NCI-H446 treated with DMSO at 0.1 percent for 48 hours (cell line): ENCODE measurements at places on chromosomes 4 and X.

GRCh38 chr4:130511776-130512175 is 1415.8 kb downstream of the C4orf33 start:
- no peak for DNase-seq

DNA sequence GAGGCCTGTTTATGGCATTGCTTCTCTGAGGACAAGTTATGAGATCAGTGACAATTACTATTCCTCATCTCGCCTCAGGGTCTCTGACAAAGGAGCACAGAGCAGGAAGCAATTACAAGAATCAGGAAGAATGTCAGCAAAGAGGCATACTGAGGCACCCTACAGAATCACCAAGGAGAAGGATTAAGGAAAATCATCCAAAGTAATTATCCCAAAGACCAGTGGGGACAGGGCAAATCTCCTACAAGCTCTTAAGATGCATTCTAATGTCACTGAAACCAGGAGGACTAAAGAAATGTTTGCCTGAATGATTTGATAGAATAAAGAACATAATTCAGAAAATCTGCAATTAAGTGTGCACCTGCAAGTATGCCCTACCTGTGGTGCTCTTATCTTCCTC is 206.2 kb downstream of the RCHY1 start:
- DNase-seq, result no peak

DNA sequence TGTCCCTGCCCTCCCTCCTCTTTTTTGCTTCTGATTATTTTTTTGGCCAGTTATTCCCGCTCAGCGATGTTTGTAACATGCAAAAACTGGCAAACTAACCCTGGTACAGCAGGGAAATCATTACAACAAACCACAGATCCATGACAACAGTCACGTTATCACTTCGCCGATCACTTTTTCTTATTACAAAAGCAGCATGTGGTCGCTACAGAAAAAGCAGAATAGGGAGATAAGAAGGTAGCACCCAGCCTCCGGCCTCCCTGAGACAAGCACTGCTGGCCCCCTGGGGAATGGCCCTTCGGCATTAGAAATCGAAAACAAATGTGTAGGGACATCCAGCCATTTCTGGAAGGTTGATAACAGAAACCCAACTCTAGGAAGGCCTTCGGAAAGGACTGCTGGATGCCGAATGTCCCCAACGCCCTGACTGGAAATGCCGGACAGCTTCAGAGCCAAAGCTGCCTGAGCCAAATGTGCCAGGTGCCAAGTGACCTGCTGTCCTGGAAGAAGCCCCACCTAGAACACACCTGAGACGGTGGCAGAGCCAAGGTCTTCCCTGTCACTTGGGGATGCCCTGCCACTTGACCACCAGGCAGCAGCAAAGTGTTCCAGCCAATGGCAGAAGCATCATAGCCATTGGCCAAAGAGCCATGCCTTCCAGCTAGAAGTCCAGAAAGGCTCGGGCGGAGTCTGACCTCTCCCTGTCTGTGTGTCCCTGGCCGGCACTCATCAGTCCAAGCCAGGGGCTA is 2.9 kb downstream of the IDH3G start:
- no peak for DNase-seq

DNA sequence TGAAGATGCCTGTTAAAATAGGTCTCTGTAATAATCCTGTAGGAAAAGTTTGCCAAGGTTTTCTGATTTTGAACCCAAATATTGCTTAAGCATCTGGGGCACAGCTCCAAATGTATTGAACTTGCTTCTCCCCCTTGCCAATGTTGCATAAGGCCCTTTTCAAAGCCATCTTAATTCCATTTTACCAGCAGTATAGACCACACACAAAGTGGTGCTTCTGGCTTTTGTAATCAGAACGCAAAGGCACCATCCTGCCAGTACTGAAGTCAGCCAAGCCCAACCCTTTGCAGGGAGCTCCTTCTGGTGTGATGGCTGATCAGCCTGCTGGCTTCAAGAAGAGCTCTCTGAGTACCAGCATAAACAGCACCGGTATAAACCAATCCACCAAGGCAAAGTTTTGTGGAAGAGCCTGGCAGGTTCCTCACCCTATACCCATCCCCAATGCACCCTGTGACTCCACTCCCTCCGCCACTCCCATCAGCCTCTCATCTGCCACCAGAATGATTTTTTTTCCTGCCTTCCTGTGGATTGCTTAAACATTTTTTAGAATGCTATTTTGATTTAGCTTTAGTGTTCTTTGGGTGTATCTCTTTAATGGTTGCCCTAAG is 39.2 kb upstream of the USP9X start:
- DNase-seq, result peak; percentile 50

- no peak for DNase-seq
Measured at GRCh38 chr4:161714022-161714751, 449.6 kb downstream of the FSTL5 start.

- DNase-seq, result no peak
Measured at GRCh38 chr4:41160856-41161255, 53.5 kb downstream of the APBB2 start.
